ENCODE measurements at places on chromosomes 2 and 18.

GRCh38 chr2:173556816-173557215 is 202.1 kb downstream of the CDCA7 start:
- no peak for DNase-seq

- no peak for DNase-seq
These were observed 26.9 kb downstream of the GALM start for GRCh38 chr2:38692636-38693318.

GRCh38 chr18:55421615-55422419 is 166.2 kb downstream of the TCF4 start:
- DNase-seq: peak; percentile 78

- DNase-seq: no peak
These were observed 7.6 kb upstream of the NFE2L2 start for GRCh38 chr2:177271981-177272666.

DNA sequence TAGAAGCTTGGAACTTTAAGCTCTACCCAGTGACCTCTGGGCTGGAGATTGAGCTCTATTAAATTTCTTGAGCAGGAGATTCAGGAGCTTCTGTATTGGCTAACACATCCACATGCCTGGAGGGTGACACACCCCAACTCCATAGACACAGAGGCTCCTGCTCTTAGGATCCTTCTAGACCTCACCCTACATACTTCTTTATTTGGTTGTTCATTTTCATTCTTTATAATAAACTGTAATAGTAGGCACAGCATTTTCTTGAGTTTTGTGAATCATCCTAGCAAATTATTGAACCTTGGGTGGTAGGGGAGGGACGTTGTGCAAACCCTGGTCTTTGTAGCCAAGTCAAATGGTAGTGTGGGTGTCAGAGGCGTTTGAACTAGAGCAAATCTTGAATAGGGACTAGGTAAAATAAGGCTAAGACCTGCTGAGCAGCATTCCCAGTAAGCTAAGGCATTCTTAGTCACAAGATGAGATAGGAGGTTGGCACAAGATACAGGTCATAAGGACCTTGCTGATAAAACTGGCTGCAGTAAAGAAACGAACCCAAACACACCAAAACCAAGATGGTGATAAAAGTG is 323.8 kb upstream of the GALNT5 start:
- DNase-seq: no peak

- no peak for DNase-seq
These were observed 12.0 kb downstream of the ATP6V1B1 start for GRCh38 chr2:70947556-70948184.

DNA sequence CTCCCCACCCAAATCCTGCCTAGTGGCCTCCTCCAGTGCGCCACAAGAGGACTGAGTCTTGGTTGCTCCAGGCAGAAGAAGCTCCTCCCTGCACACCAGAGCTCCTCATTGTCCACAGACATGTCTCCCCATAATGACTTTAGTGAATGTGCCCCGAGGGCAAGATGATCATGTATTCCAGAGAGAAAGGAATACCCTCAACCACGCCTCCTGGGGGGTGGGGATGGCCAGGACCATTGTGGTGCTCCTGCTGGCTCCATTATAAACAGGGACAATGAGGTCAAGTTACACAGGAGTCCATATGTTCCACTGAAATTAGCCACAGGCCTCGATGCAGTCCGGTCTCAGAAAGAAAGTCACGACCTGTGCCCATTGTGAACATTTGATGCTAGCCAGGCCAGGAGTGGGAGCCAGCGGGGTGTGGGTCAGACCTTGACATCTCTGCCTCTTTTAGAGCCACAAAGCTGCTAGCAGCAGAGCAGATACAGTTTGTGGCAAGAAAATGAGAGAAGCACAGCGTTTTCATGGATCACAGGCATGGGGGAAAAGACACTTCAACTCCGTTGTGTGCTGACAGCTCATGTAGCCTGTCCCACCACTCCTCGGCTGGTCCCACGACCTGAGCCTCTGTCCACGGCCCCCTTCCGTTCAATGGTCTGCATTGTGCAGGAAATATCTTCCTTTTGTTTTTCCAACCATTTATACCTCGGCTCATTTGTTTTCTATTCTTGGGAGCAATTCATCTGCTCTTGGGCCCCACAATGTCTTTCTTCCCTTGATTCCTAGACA is 70.7 kb upstream of the FZD7 start:
- DNase-seq: no peak

DNA sequence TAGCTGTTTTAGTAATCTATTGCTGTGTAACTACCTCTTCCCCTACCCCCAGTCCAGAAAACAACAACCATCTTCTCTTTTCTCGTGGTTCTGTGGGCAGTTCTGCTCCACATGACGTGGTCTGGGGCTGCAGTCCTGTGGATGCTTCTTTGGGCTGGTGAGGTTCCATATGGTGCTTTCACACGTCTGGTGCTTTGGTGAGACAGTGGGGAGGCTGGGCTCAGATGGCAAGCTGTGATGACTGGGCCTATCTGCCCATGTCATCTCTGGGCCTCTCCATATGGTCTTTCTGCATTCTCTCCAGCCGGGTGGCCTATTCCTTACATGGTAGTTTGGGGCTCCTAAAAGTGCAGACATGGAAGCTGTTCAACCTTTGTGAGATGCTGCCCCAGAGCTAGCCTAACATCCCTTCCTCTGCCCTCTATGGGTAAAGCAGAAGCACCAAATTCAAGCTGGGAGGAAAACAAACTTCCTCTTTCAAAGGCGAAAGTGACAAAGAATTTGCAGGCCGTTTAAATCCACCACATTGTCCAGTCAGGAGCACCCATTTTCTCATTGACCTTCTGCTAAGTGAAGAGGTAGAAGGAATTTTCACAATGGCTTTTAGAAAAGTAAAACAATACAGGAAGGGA is 68.3 kb upstream of the IL1R1 start:
- no peak for DNase-seq

GRCh38 chr2:240520974-240521350 is 36.8 kb downstream of the ANKMY1 start:
- no peak for DNase-seq

DNA sequence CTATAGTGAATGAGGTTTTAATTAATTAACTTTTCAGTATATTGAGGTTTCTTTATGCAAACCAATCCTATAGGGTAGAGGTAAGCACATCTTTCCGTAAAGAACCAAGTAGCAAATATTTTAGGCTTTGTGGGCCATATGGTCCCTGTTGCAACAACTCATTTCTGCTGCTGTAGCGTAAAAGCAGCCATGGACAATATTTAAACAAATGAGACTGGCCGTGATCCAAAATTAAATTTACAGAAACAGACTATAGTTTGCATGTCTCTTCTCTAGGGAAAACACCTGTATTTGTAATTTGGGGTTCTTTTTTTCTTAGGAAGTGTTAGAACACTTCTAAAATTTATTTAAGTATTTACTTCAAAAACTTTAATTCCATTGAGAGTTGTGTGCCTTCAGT is 104.3 kb downstream of the KYNU start:
- peak; percentile 65 for DNase-seq

DNA sequence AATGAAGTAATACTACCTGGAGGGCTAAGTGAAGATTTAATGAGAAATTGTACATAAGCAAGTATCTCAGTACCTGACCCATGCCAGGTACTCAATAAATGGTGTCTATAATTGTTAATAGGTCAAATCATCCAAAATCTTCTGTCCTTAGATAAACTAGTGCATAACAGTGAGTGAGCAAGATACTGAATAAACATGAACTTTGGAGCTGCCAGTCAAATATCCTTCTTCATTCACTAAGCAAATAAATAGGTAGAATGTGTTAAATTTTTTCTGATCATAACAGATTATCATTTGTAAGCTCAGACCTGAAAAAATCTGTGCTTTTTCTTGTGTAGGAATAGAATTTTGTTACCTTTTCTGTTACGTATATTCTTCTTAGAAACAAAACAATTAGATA is 39.6 kb downstream of the RAB3GAP1 start:
- DNase-seq: no peak

DNA sequence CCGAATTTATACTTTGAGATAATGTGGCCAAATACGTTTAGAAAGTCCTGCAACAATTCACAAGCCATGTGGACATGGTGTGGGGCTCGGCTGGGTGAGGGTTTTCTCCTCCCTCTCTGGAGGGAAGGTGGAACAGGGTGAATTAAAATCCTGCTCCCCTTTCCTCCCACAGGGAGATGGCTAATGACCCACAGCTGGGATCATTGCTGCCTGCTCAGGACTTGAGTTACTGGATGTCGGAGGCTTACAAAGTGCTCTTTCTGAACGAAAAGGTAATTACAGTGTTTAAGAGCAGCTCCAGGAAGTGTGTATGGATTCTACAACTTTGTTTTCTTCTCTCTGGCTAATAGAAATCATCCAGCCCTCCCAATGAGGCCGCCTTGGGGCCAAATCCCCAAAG is 97.9 kb upstream of the ALKAL2 start:
- DNase-seq: no peak

DNA sequence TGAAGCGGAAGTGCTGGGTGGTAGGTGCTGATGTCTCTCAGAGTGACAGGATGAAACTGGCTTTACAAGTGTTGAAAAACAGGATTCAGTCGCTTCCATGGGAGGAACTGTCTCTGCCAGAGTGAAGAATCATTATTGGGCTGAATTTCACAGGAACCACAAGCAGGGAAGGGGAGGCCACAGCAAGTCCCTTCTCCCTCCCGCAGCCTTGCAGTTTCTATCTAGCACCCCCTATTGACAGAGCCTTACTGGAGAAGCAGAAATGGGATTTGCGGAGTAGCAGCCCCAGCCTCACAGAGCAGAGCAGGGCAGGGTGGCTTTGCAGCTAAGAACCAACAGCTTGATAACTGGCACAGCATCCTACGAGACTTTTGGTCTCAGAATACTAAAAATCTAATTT is 33.3 kb upstream of the RMP24 start:
- DNase-seq: no peak

- no peak for DNase-seq
These were observed 12.8 kb downstream of the RNF138 start for GRCh38 chr18:32104516-32104915.

DNA sequence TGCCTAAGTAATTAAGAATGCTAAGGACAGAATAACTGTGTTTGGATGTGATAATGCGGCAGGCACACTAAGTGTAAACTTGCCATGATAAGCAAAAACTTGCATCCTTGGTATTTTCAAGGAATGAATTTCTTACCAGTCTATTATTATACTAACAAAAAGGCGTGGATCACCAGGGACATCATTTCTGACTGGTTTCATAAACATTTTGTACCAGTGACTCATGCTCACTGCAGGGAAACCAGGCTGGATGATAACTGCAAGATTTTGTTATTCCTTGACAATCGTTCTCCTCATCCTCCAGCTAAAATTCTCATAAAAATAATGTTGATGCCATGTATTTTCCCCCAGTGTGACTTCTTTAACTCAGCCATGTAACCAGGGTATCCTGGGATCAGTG is 289.5 kb downstream of the CDCA7 start:
- no peak for DNase-seq

- DNase-seq: no peak
These were observed 176.2 kb downstream of the LDLRAD4 start for GRCh38 chr18:13394801-13395200.

- DNase-seq: no peak
These were observed 34.7 kb upstream of the ITSN2 start for GRCh38 chr2:24394998-24395397.

DNA sequence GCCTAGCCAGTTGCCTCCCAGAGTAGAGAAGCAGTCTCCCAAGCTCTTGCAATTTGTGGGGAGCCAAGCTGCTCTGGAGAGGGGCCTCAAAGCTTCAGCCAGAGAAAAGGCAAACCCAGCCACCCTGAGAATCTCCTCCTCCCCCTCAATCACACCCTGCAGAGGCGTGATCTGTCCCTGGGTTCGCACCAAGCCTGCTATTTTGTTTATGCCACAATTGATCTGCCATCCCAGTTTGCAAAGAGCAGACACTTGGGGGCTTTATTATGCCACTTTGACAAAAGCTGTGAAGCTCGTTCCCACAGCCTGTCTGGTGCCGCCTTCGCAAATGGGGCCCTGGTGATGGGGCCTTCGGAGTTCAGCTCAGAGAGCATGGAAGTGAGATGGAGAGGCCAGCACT is 125.5 kb downstream of the MSH2 start:
- DNase-seq: no peak

DNA sequence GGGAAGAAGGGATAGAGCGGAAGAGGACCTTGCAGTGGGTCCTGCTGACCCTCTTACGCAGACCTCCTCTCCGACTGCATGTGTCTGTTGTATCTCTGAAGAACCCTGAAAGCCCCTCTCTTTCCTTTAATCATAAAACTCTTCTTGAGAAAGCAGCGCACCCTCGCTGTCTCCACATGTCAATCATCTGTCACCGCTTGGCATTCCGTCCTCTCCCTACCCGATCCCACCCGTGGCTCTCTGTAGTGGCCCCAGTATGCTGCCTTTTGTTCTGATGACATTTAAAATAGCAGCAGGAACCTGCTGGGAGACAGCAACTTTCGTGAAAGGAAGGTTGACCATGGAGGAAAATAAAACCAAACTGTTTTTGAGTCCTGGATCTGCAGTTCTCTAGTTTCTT is 582.9 kb upstream of the SALL3 start:
- no peak for DNase-seq

- DNase-seq: no peak
These were observed 12.0 kb upstream of the TMEM18 start for GRCh38 chr2:689237-689636.

DNA sequence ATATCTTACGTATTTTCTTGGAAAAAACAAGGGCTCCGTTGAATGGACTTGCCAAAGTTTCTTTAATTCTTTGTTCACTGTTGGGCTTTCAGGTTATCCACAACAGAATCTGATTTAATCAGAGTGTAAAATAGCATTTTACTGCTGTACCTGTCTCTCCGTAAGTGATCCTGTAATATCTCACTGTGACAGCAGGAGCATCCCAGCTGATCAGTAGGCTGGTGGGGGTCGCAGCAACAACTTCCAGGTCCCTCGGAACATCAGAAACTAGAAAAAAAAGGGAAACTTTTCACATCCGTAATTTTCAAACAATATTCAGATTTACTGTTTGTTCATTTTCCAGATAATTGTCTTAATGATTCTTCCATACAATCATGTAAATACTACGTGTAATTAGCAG is 51.2 kb downstream of the FN1 start:
- no peak for DNase-seq

GRCh38 chr2:118986738-118987137 is 44.7 kb downstream of the MARCO start:
- DNase-seq: no peak

- no peak for DNase-seq
These were observed 221.7 kb upstream of the SH3BP4 start for GRCh38 chr2:234730066-234730640.

DNA sequence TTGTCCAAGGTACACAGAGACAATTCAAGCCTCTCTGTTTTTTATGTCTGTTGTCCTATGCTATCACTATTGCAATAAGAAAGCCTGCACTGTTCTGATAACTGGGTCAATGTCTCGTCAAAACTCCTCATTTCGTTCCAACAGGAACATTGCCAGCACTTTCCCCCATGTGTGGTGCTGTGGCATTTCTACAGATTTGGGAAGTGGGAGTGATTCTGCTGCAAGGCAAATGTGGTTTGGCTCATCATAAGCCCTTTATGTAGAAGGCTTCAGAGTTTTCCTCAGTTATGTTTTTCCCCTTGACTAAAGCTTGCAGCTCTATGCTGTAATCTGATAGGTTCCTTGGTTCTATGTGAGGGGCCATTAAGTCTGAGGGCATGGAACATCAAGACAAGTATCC is 324.1 kb upstream of the TCF4 start:
- DNase-seq: no peak
